Daoy (cell line): ENCODE measurements at places on chromosomes 2 and 18. TPM values are rescaled to one million over a fixed set of nuclear protein-coding genes. Genes with fewer than 3 reads are reported as not detected.

MAL gene
- total RNA-seq = 0.29 and 5.7 TPM in 2 replicates

DNA sequence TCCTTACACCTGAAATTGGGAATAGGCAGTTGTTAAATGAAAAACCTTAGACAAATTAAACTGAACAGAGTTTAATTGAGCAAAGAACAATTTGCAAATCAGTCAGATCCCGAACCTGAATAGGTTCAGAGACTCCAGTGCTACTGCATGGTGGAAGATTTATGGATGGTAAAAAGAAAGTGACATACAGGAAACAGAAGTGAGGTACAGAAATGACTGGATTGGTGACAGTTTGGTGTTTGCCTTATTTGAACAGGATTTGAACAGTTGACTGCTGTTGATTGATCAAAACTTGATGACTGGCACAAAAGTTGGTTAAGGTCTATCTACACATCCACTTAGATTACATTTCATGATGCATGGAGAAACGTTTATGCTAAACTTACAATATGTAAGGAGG is 248.8 kb downstream of the HNMT start:
- no peak for DNase-seq

DNA sequence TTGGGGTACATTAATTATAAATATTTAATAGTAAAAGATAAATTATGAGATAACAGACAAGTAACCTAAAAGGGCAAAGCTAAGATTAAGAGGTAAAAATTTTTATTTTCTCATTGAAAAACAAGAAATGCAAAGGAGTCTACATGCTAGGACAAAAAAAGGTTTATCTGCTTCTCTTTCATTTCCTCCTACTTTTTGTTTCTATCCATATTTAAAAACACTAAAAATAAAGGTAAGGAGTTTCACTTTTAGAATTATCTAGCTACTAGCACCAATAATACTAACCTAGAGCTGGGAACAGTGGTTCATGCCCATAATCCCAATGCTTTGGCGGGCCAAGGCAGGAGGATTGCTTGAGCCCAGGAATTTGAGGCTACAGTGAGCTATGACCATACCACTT is 1551.7 kb upstream of the SLC39A10 start:
- no peak for DNase-seq

DNA sequence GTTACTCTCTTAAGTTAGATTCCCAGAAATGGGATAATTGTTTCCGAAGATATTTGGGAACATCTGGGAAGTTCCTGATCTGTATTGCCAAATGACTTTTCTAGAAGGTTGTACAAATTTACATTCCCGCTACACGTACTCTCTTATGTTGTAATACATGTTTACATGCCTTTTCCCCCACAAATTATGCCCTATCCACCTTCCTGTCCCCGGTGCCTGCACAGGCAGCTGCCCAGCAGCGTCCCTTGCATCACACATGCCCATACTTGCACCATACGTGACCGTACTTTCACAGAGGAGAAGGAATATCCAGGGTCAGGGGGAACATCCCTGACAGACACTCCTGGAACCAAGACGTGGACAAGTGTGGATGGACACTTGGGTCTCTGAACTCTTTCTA is 24.2 kb upstream of the KLF11 start:
- no peak for DNase-seq

GRCh38 chr2:160390544-160391455 is 102.8 kb downstream of the RBMS1 start:
- peak; percentile 51 for DNase-seq

- DNase-seq = no peak
Observed at GRCh38 chr18:57812126-57812477, 9.0 kb upstream of the ATP8B1 start.

NRP2 gene
- 108 and 115 TPM in 2 replicates for total RNA-seq

GRCh38 chr2:112924821-112925220 is 13.9 kb downstream of the IL37 start:
- DNase-seq = no peak

DNA sequence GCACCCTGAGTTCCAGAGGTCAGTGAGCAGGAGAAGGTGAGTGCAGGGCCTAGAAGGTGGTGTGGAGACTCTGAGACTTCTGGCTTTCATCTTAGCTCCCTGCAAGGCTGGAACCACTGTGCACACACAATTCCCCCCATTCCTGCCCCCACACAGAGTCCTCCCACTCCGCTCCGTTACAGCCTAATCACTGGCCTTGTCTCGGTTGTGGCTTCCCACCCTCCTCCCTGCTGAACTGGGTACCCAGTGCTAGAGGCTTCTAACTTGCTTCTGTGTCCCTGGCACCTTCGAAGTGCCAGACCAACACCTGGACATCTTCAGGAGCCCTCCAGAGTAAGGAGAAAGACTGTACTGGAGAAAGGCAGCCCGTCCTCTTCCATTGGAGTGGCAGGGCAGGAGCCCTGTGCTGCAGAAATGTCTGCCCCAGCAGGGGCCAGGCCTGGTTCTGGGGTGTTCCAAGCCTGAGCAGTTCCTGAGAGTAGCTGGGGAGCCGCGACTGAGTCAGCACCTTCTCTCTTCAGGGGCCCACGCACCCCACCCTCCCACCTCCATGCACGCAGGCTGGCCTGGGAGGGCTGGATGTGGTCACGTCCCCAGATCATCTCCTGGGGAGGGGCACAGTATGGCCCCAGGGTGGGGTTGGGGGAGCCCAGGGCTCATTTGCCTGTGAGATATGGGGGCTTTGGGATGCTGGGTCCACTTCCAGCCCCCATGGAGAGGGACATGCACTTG is 23.4 kb downstream of the CROCC2 start:
- DNase-seq = no peak
